Forelimb muscle (tissue), 1 donor: ENCODE measurements at places on chromosomes 4 and X.

DNA sequence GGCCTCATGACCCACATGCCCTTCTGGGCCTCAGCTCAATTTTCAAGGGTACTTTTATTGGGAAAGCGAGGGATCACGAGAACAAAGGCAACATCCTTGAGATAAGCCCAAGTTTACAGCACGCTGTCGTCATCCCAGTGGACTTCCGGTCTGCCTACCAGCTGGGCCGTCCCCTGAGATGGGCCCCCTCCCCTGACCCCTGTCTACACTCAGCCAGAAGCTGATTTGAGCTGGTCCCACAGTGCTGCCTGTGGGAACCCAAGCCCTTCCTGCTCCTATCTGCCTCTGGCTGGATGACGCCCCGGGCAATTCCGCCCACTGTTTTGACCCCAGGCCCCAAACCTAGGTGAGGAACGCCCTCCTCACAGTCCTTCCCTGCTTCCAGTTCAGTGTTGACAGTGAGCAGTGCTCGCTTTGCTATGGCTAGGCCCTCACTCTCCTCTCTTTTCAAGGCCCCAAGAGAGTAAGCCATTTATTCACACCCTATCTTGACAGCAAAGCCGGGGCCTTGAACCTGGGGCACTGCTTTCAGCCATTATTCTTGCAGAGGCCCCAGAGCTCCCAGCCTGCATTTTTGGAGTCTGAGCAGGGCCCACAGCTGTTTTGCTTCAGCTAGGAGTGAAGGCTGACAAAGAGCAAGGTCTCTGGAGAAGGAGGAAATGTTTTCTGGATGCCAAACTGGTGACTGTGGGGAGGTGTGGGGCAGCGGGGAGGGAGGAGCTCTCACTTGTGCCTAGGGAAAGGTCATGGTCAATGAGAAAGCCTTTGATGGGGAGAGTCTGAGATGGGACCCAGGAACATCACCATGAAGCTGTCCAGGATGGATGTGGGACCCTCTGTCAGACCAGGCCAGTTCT, 164.6 kb upstream of the BCOR start:
- DNase-seq, result no peak

DNA sequence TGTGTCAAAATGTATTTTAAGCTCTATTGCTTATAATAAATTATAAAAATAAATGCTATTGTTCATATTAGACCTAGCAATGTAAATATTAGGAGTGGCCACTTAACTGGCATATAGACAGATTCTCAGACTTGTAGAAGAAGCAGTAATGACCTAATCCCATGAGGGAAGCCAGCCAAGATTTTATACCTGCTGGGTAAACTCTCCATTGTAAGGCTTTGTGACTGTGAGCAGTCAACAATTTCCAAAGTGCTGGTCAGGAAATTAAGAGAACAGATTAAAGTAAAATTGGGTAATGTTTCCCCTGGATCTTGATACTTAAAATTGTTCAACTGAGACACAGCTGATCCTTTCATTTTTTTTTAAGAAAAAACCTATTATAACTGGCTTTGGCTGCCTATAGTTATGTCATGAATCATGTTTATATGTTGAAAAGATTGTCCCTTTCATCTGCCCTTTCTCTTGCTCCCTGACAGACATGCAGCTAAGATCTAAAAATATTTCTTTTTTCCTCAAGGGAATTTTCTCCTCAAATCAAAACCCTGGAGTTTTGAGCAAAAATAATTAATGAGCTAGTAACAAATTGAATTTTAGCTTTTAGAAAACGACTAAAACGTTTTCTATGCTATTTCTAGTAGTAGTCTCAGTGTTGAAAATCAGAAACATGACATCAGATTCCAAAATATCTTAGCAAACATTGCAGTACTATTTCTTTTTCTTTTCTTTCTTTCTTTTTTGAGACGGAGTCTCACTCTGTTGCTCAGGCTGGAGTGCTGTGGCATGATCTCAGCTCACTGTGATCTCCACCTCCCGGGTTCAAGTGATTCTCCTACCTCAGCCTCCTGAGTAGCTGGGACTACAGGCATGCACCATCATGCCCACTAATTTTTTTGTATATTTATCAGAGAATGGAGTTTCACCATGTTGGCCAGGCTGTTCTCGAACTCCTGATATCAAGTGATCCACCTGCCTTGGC, 77.9 kb downstream of the ADGRL3 start:
- DNase-seq, result peak; percentile 6

- DNase-seq, result no peak
These were observed at the start of gene NDST3 for GRCh38 chr4:118034053-118034785. TSS of gene NDST3 (plus strand) at chr4:118034486. CDS start at chr4:118053911, 19,425 bp downstream.

DNA sequence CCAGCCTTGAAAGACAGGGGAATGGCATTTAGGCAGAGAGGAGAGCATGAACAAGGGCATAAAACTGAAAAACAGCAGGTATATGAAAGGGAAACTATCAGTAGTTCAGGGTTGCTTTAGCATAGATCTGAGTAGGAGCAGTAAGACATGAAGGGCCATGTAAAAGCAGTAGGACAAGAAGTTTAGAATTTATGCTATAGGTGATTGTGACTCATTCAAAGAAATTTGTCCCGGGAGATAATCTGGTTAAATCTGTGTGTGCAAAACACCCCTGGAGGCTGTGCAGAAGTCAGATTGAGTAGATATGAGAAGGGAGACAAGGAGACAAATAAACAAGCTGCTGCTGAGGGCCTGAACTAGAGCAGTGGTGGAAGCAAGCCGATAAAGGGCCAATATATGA, 109.1 kb upstream of the BMP3 start:
- no peak for DNase-seq

GRCh38 chrX:65866146-65866545, 173.7 kb downstream of the VSIG4 start:
- DNase-seq, result no peak

GRCh38 chr4:89539374-89539773, 231.8 kb upstream of the GPRIN3 start:
- no peak for DNase-seq

GRCh38 chrX:30904186-30904585, 15.1 kb upstream of the TAB3 start:
- no peak for DNase-seq

DNA sequence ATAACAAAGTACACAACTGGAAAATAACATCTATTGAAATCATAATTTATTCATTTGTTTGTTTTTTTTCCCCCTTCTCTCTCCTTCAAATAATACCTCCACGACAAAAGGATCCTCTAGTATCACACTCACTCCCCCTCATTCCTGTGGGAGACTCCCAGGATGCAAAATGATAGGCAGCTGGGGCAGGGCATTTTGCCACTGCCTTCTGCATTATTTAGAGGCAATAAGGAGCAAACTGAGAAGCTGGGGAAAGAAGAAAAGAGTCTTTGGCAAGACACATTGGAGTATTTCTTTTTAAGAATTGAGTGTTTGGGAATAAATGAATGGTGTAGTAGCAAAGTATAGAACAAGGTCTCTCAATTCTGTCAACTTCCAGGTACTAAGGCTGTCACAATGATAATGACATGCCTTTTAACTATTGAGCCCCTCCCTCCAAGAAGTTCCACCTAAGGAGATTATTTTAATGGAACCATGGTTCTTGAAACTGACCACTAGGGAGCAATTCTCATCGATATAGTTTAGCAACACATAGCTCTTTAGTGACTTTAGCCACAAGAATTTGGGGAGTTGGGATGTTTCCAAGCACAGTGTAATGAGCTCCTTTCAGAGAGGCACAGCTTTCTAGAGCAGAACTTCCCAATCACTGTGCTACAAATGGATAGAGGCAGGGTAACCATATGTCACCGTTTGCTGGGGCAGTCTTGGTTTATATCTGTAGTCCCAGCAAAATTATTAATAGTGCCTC, 303.3 kb downstream of the FRMPD4 start:
- DNase-seq, result peak; percentile 1

DNA sequence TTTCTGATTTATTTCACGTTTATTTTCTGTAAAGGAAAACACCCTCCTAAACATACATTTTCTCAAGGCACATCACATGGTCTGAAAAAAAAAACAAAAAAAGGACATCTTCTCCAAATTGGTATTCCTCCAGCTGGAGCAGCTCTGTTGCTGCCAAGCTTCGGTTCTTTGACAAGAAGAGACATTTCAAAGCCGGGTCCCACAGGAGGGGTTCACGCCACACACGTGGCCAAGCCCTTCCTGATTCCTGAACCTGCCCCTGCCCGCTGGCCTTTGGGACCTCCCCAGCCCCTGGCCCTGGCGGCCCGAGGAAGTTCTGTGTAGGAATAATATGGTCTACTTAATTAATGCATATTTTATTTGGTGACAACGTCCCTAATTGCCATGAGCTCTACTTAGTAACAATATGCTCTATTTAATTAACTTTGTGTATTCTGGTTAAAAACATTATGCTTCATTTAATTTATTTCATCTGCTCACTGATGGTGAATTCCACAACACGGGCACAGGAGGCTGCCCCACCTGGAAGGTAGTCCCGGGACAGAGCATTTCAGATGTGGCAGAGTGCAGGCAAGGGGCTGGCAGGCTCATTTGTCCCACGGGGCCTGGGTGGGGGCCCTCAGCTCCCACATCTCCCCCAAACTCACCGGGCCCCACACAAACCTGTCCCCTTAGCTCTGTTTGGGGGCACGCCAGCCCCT, 5.4 kb upstream of the RGS12 start:
- no peak for DNase-seq

- no peak for DNase-seq
These were observed 76.7 kb downstream of the IRF2 start for GRCh38 chr4:184397516-184398163.

- DNase-seq, result no peak
These were observed 2.0 kb upstream of the BEX4 start for GRCh38 chrX:103212749-103213457.

- no peak for DNase-seq
These were observed 186.5 kb upstream of the RPL34 start for GRCh38 chr4:108433832-108434231.

DNA sequence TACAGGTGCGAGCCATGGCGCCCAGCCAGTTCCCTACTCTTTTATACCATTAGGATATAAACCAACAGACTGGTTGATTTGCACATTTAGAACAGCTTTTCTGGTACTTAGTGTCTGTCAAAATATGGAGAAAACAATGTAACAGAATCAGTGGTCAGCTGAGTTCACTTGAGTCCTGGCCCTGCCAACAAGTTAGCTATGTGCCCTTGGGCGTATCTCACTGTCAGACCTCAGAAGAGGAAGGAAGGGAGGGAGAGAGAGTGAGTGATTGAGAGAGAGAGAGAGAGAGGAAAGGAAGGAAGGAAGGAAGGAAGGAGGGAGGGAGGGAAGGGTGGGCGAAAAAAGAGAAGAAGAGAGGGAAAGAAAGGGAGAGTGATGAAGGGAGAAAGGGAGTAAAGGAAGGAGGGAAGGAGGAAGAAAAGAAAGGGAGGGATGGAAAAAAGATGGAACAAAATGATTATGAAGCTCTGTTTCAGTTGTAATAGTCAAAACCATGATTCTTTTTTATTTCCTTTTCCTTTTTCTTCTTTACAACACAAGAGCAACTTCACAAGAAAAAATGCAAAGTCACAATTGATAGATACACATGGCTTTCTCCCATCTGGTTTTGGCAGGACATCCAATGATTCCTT, 55.7 kb upstream of the PDGFRA start:
- DNase-seq, result no peak

GRCh38 chr4:13955551-13955950, 328.0 kb upstream of the BOD1L1 start:
- DNase-seq, result no peak

GRCh38 chrX:1076871-1077651, 135.4 kb downstream of the CRLF2 start:
- DNase-seq, result no peak

GRCh38 chr4:2406406-2406805, 12.0 kb downstream of the ZFYVE28 start:
- no peak for DNase-seq

DNA sequence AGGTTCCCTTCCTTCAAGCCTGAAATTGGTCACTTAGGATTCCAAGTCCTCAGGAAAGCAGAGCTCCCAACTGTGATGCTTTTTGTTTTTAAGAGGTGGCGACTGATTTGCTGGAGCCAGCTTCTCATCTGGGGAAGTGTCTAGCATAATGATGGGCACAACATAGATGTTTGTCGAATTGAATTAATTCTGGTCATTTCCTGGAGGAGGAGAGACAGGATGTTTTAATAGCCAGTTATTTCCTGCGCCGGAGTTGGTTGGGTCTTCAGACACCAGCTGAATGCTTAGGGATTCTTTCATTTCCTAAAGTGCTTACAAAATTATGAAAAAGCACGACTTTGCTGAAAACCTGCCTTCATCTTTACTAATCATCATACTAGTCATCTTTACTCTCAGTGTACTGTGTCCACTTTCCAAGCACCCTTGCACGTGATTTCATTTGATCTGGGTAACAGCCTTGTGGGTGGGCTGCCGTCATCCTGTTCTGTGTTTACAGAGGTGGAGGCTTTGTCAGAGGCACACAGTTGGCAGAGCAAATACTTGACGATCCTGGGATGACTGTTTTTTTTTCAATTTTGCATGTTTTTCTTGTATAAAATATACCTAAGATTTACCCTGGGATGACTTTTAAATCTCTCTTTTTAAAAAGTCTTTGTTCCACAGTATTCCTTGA, 49.5 kb downstream of the RGS12 start:
- no peak for DNase-seq

GRCh38 chr4:154313004-154313585, 178.5 kb downstream of the DCHS2 start:
- no peak for DNase-seq

DNA sequence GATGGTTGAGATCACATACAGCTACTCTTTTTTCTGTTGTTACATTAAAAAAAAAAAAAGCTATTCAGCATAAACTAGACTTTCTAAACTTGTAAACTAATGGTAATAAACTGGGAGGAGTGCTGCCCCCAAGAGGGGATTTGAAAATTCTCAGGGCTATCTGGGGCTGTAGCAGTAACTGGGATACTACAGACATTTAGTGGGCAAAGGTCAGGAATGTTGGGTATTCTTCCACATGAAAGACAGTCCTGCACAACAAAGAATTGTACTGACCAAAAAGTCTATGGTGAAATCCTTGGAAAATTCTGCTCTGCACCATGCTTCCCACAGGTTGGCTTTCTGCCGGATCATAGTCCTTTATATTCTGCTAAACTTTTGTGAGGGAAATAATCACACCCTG, 232.6 kb upstream of the BOD1L1 start:
- no peak for DNase-seq

GRCh38 chrX:78048052-78048451, 56.0 kb upstream of the PGK1 start:
- no peak for DNase-seq

- DNase-seq, result no peak
These were observed 162.7 kb downstream of the FRAS1 start for GRCh38 chr4:78219825-78220224.

DNA sequence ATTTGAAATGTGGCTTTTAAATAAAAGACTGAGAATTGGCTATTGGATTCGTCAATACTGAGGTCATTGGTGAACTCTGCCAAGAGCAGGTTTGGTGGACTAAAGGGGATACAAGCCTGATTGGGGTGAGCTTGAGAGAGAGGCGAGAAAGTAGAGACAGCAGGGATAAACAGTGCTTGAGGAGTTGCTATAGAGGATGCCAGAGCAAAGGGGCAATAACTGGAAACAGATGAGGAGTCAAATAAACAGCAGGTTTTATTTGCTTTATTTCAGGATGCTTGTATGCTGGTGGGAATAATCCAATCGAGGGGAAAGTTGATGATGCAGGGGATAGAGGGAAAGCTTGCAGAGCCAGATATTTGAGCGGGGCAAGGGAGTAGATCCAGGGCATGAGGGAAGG, 24.0 kb upstream of the ANXA3 start:
- no peak for DNase-seq

- DNase-seq, result no peak
These were observed 13.2 kb downstream of the HSD17B11 start for GRCh38 chr4:87377816-87378215.

GRCh38 chr4:7068883-7069282, 1.0 kb upstream of the GRPEL1 start:
- no peak for DNase-seq
